ENCODE measurements at places on chromosomes 2 and 18.
A peak's percentile ranks its signal among the peaks of the same experiment; 100 is the strongest.

- peak; percentile 56 for DNase-seq
Observed at GRCh38 chr2:100178085-100178788, 35.8 kb upstream of the AFF3 start.

- no peak for DNase-seq
Observed at GRCh38 chr18:58633874-58634273, 5.0 kb upstream of the ALPK2 start.

DNA sequence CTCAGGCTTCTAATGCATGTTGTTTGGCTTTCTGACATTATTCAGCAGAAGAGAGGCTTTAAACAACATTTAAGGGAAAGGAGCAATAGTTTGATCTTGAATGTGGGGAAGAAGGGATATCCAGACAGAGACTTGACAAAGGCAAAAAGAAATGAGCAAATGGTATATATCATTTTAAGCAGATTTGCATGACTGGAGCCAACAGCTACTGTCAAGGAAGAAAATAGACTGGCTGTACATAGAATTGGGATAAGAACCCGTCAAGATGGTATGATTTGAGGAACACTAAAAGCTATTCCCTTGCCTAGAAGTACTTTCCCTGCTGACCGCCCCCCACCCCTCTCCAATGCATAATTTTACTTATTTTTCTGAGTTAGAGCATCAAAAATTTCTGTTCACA is 174.5 kb downstream of the RIT2 start:
- DNase-seq: no peak

DNA sequence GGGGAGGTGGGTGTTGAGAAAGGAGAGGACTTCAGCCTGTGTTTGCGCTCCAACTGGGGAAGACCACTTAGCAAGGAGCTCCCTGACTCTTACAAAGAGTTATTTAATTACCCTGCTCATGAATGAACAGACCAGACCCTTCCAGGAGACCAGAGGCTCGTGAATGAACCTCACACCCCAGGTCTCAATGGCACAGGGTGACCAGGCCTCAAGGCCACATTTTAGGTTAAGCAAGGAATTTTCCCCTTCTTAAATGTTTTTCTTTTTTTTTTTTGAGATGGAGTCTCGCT is 25.3 kb downstream of the SMAD7 start:
- peak; percentile 4 for DNase-seq

GRCh38 chr2:147288131-147288530 is 556.7 kb upstream of the ACVR2A start:
- peak; percentile 20 for DNase-seq

DNA sequence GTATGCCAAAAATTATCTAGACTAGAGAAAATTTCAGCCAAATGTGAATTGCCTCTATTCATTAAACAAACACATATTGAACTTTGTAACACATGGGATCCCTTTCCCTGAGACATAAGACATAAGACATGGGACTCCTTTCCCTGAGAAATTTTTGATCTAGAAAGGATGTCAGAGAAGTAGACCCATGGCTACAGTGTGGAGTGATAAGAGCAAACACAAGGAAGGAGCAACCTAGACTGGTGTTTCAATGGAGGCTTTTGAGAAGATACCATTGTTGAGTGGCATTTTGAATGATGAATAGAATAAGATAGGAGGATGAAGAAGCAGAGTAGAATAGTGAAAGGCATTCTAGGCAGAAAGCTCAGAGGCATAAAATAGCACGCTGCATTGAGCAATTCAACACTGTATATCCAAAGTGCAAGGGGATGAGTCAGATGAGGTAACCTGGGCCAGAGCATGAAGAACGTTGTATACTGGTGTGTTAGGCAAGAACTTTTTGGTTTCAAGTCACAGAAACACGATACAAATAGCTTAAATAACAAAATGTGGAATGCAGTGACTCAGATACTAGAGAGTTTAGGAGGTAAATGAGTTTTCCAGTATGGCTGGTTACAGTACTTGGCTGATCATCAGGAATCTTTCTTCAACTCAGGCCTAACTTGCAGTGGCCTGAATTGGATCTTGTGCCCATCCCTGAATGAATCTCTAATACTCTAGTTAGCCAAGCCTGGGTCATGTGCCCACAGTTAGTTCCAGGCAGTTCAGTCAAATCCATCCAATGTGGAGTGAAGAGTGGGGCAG is 129.8 kb upstream of the TANK start:
- DNase-seq: no peak
